ENCODE measurements at places on chromosomes 2 and 18.

DNA sequence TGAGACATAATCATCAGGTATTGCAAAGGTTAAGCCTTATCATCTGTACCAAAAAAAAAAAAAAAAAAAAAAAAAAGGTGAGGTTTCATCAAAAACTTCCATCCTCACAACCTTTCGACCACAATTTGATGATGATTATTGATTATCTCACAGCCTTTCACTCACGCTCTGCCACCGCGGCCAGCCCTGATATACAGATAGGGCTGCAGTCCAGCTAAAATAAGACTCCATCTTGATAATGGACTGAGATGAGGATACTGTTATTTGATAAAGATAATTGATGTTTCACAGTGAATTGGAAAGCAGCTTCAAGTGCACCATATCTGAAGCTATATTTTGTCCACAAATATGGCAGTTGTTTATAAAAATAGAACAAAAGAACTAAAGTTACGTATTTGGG, 159.7 kb upstream of the BOD1L2 start:
- no peak for DNase-seq

DNA sequence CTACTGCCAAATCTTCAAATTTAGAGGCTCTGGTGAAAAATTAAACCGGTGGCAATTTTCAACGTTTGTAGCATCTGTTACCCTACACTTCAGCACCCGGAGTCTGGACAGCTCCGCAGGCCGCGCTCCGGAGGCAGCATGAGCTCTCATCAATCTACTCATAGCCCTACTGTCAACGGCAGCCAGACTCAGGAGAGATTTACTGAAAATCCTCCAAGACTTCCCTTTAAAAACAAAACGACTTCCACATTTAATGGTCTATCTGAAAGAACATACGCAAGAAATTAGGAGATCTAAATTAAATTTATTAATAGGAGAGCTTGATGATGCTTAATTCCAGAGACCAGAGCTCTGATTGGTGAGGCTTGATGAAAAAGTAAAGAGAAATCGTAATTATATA, 970 bp upstream of the ADCYAP1 start:
- DNase-seq = peak; percentile 82

DNA sequence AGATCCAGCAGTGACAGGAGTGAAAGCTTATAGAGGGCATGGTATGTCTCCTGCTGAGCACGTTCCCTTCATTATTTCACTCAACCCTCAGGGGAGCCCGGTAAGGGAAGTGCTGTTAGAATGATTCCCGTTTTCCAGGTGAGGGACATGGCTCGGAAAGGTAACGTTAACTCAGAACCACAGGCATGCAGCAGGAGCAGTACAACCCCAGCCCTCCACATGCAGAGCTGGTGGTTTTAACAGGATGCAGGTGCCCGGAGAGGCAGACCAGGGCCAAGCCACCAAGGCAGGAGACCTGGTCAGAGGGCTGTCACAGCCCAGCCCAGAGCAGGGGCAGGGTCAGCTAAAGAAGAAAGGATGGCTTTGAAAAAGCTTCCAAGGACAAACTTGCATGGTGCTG, 268.5 kb downstream of the SH3BP4 start:
- DNase-seq = no peak

DNA sequence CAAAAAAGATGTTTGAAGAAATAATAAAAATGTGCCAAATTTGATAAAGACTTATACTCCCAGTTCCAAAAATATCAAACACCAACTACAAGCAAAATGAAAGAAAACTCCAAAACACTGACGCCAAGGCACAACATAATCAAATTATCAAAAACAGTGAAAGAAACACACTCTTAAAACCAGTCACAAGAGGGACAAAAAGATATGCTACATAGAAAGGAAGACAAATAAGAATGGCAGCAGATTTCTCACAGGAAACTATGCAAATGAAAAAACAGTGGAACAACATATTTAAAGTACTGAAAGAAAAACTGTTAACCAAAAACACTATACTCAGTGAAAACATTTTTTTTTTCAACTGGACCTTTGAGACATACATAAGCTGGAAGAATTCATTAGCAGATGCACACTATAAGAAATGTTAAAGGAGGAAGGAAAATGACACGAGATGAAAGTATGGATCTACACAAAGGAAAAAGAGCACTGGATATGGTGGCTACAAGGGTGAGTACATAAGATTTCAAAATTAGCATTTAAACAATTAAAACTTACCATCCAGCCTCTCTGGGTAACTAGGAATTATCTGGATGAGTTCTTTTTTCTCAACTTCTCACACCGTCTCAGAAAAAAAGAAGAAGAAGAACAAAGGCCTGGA, 94.0 kb upstream of the ACVR1C start:
- DNase-seq = no peak

DNA sequence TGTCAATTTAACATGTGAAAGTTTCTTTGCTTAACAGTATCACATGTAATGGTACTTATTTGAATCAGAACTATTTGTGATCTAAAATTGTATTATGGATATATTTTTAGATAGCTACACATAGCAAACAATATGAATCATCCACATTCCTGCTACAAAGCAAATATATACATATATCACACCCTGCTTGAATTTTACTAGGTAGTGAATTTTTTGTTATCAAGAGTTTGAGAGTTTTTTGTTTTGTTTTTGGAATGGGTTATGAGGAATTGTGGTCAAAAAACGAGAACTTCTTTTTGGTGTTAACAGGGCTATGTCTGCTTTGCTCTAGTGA, 635.7 kb downstream of the NRXN1 start:
- no peak for DNase-seq

DNA sequence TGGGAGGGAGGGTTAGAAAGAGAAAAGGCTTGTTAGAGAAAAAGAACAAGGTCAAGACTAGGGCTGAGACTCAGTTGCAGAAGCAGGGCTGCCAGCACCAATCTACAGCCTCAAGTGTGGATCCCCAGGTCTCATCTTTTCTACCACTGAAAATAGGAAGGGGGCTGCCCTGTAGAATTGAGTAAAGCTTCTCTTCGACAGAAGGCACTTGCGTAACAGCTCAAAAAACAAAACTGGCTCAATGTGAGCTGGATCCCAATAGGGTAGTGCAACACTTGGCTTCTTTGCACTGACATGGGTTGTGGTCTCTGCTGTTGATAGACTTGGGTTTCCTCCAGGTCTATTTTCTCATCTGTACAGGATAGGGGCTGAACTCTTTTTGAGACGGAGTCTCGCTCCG, 1.8 kb upstream of the MPV17 start:
- DNase-seq = no peak

GRCh38 chr2:207720517-207721187, 9.2 kb downstream of the CCNYL1 start:
- no peak for DNase-seq

GRCh38 chr18:46877329-46877987, 39.8 kb downstream of the PIAS2 start:
- no peak for DNase-seq

DNA sequence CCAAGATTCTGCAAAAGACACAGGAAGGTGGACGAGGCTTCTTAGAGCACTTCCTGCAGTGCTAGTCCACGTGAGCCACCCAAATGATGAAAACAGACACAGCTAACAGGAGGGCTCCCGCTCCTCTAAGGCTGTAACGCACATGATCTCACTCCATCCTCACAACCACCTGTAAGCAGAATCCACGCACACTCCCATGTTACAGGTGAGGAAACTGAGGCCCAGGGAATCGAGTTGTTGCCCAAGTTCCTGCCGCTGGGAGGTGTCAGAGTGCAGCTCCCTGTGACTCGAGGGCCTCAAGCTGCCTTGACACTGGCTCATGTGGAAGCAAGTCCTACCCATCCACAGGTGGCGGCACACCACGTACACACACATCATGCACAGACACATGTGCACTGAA, 4.4 kb downstream of the DNMT3A start:
- DNase-seq = no peak

DNA sequence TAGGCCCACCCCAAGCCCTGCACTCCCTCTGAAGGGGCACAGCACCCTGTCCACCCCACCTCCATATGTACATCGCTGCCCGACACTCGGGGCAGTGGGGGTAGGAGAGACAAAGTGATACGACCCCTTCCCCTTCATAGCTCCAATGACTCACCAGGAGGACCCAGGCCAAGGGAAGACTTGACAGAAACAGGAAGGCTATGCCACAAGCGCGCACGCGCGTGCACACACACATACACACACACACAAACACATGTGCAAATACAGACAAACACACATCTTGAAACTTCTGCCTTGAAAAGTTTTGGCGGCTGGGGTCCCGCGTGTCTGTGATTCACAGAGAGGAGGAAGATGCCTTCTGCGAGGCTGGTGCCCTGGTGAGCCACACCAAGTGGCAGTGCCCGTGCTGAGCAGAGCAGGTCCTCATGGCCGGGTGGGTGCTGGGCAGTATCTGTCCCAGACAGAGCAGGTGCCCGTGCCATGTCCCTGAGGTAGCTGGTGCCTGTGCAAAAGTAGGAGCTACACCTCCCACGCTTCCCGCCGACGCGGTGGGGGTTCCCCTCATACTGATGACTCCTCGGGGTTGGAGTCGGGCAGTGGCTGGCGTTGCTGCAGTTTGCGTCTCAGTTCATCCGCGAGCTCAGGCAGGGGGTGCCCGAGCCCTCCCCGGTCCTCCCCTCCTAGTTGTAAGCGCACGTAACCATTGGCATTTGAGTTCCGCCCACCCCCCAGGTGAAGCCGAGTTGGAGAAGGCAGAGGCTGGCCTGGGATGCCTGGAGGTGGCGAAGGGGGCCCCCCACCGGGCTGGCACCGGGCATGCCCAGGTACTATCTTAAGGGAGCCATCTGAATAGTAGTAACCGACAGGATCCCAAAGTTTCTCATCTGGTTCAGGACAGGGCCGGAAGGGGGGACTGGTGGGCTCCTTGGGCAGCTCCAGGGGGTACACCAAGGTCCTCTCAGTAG, 2.5 kb upstream of the ANKRD39 start:
- no peak for DNase-seq

GRCh38 chr2:104028061-104028460, 825.9 kb upstream of the POU3F3 start:
- DNase-seq = no peak

DNA sequence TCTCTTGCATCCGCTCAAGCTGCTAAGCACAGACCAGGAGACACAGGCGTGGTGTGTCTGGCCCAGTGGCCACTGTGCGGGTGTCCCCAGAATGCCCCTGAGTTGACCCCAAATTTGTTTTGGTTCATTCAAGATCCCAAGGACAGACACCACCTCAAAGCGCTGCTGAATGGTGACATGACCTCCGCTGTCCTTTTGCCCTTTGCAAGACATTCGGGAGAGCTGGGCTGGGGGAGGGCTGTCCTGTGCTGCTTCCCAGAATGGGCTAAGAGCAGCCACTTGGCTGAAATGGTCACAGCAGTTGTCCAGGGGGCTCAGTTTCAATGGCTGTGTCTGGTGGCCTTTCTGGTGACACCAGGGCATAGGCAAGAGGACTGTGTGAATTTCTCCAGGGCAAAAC, 84.1 kb downstream of the SMIM21 start:
- no peak for DNase-seq

DNA sequence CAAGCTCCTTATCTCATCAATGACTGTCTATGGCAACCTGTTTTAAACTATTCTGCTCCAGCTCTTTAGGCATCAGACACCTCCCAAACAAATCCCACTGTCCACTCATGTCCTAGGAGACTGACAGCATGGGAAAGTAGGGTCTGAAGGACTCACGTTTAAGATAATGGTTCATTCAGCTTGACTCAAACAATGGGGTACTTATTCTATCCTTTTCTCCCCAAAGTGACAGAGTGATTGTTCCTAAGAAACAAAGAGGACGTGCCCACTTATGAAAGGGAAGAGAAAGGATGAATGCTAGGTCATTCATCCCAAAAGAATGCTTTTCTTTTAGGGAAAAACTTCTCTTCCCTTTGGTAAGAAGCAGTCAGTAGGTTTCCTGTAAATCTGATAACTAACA, 41.9 kb downstream of the ALK start:
- DNase-seq = no peak

DNA sequence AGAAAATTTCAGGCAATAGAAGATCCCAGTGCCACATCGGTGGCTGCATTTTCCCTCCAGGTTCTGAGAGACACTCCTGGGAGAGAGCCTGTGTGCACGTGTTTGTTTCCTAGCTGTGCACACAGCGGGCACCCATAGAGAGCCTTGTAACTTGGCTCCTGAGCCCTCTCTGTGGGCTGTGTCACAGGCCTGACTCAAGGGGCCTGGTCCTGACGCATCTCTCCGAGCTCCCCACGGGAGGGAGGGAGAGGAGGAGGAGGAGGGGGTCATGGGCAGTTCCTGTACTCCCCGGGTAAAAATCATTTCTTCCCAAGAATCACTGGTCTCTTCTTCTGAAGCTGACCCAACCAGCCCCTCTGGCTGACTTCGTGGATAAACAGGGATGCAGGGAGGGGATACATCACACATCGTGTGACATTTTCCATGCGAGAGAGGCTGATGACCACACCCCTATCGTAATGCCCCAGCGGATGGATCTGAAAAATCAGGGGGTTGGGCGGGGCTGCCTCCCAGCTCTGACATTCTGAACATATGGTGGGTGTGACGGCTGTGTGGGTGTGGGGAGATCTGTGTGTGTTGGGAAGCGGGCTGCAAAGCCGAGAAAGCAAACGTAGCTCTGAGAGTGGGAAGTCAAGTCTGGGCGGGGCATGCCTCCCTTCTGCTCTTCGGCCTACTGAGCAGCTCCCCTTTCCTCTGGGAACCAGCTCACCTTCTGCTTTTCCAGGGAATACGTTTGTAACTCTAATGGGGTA, 308.3 kb upstream of the HS6ST1 start:
- no peak for DNase-seq

- no peak for DNase-seq
Measured at GRCh38 chr2:180141600-180141999, 134.5 kb upstream of the CWC22 start.

Data from HAP-1 (cell line).